ENCODE measurements at places on chromosomes 7 and 10.

GRCh38 chr10:79413196-79413595, 32.2 kb downstream of the ZCCHC24 start:
- DNase-seq, result no peak

DNA sequence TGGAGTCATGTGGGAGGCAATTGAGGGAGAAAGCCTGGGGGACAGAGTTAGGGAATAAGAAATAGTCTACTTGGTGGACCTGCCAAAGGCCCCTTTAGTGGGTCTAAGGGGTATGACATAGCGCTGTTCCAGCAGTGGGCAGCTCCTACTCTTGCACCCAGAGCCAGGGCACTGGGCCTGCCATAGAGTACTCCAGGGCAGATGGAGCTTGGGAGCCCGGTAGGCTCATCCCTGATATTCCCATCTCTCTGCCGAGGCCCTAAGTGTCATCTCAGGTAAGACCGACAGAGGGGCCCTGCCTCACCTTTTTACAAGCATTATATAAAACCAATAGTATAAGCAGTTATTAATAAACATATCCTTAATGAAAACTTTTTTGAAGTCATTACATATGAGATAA, 9.6 kb downstream of the SAMD9L start:
- no peak for DNase-seq

- peak; percentile 30 for DNase-seq
These were observed 941 bp upstream of the LUC7L2 start for GRCh38 chr7:139358541-139359365.

DNA sequence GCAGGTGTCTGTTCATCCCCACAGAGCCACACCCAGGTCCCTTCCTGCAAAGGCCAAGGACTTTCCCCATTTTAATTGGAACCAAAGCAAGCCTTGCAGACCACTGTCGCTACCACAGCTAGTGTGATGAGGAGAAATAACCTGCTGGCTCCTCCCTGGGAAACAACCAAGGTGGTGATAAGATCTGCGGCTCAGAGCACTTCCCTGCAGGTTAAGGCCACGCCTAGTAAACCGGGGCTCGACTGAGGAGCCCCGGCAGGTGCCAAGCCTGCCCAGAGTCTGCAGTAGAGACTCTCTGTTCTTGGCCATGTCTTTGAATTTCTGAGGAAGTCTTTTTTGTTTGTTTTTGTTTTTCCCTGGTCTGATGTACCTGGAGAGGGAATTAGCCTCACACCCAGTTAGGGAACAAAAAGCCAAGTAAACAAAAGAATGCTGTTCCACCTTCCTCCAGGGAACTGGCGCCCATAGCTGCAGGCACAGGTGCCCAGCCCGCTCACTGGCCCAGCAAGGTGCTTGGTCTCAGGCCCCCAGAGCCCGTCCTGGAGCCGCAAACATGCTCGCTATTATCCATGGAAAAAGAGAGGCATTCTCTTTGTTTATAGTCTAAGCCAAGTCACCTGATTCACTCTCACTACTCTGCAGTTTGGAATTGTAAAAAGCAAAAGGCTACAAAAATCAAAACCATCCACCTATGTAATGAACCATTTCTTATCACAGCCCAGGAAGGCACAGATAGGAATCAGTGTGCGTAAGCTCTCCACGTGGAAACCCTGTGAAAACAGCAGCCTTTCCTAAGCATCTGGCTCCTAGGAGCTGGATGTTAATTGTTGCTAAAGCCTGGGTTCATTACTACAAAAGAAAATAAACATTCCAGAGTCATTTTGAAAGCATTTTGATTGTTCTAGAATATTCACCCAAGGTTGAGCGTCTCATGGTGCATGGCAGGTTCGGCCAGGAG, 2.7 kb downstream of the GPR146 start:
- no peak for DNase-seq

DNA sequence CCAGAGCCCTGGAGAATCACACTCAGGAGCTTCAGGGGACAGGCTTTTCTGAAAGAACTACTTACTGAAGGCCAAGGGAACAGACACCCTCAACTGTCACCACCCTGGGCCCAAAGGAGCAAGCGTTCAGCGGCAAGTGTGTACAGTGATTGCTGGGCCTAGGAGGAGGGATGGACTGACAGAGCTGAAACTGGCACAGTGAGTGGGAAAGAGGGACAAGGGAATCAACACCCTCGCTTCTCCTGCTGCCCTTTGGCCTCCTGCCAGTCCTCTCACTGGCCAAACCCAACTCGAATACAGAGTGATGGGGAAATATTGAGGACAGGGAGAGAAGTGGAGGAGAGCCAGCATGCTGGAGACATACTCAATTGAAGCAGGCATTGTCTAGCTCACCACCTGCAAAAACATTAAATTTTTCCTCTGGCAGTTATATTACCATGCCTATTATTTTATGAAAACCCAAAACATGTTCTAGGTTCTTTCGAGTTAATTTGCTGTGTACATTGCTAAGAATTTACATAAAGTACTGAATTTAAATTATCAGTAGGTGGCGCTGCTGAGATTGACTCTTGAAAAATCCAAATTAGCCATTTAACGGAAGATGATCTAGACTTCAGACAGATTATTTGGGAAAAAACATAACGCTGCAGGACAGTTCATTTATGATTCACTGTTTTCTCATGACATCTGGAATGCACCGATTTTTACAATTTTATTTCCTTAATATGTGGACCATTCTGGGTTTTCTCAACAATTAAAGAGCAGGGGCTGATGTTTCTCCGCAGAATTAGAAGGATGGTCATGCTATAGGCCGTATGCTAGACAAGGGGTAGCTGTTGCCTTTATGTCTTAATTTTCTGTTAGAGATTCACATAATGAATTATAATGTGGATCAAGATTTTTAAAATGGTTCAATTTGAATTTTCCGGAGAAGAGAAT, 14.7 kb upstream of the TMEM236 start:
- DNase-seq, result no peak

DNA sequence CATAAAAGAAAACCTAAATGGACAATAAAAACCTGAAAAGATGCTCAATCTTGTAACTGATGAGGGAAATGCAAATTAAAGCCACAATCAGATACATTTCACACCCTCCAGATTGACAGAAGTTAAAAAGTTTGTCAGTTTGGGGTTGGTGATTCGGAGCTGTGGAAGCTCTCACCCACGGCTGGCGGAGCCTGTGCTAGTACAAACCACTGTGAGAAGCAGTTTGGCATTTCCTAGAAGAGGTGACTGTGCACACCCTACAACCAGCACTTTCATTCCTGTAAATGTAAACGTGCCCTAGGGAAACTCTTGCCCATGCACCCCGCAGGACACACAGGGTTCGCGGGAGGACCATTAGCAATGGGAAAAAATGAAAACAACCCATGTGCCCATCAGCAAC, 114.1 kb downstream of the BMS1 start:
- DNase-seq, result no peak

GRCh38 chr10:79244068-79244442, 103.2 kb upstream of the PPIF start:
- peak; percentile 34 for DNase-seq

DNA sequence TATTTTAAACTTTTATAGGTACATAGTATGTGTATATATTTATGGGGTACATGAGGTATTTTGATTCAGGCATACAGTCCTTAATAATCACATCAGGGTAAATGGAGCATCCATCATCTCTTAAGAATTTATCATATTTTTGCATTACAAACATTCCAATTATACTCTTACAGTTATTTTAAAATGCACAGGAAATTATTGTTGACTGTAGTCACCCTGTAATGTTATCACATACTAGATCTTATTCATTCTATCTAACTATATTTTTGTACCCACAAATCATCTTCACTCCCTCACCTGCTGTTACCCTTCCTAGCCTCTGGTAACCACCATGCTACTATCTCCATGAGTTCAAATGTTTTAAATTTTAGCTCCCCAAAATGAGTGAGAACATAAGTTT, 56.3 kb upstream of the FAM3C start:
- no peak for DNase-seq

DNA sequence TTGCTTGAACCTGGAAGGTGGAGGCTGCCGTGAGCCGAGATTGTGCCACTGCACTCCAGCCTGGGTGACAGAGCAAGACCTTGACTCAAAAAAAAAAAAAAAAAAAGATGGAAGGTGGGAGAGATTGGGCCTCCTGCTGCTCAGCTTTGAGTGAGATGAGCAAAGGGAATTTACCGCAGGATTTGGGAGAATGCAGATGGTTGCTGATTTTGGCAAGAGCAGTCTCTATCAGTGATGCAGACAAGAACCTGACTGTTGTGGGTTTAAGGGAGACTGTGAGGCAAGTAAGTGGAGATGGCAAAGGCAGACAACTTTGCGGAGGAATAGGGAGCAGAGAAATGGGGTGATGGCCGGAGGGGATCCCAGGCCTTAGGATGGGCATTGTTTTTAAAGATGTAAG, 1140.8 kb upstream of the AUTS2 start:
- DNase-seq, result no peak

DNA sequence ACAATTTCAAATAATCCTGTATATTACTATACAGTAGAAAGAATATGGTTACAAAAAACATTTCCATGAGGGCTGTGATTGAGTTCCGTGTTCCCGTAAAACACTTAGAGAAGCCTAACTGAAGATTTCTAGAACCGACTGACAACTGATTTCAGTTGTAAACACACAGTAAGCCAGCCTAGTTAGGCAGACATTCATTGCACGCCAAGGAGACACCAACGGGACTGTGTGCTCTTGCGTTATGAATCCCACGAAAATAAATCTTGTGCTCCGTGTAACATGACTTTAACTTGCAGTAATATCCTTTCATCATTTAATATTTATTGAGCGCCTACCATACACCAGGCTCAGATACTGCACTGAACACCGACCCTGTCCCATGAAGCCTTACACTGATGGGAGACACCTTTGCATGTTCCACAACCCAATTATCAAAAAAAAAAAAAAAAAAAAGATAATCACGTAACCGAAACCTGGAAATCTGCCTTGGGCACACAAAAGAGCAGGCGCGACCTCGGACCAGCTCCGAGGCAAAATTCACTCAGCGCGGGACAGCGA, 420 bp upstream of the KLHL7 start:
- DNase-seq, result no peak
